Fibroblast of skin of left quadriceps (primary cell): ENCODE measurements at places on chromosomes 12 and 14.

GRCh38 chr12:110846615-110847566 lies at the start of gene CCDC63:
TSS of gene CCDC63 (plus strand) at chr12:110846987. CDS start at chr12:110852955, 5,968 bp downstream.
- DNase-seq, result no peak

GRCh38 chr14:72472845-72473244 lies 421.1 kb downstream of the DPF3 start:
- no peak for DNase-seq

DNA sequence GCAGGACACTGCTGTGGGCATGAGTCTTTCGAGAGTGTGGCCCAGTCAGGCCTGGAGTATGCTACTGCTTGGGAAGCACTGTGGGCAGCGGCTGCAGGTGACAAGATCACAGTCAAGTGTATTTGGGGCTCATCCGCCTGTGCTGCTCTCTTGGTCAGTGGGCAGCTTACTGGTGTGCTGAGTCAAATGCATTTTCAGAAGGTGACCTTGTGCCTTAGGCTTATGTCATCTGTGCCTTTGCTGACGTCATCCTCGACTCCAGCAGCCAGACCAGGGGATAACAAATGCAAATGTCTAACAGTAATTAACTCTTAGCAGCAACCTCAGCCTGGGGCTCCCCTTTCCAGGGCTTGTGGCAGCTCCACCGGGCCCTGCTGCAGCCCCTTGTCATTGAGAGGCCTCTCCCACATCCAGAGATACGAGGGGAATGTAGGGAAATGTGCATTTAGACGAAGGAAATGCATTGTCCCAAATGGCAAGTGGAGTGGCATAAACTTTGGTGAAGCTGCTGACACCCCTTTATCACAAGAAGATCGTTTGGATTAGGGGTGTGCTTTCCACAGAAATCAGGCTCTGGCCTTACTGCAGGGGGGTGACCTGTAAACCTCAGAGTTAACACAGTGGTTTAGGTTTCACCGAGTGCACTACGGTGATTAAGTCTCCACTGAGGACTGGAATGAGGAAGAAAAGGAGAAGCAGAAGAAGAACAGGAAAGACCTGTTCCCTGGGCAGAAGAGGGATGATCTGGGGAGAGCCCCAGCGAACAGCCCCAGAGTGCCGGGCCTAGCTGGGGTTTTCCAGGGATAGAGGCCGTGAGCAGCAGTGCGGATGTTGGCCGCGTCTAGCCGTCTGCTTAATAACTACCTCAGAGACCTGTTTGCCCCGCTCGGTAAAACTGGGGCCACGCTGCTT lies 39.7 kb downstream of the PSMA6 start:
- DNase-seq, result no peak

GRCh38 chr12:130435826-130436225 lies 98.1 kb downstream of the PIWIL1 start:
- no peak for DNase-seq

- DNase-seq, result no peak
Observed at GRCh38 chr14:104644091-104644635, 39.6 kb upstream of the TMEM179 start.

DNA sequence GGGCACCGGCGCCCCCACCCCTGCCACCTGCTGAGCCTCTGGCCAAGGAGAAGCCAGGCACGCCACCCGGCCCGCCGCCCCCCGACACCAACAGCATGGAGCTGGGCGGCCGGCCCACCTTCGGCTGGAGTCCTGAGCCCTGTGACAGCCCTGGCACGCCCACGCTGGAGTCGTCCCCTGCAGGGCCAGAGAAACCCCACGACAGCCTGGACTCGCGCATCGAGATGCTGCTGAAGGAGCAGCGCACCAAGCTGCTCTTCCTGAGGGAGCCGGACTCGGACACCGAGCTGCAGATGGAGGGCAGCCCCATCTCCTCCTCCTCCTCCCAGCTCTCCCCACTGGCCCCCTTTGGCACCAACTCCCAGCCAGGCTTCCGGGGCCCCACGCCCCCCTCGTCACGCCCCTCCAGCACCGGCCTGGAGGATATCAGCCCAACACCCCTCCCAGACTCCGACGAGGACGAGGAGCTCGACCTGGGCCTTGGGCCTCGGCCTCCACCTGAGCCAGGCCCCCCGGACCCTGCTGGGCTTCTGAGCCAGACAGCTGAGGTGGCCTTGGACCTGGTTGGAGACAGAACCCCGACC lies 6.5 kb downstream of the SETD1B start:
- no peak for DNase-seq
